Stimulated activated CD8-positive, alpha-beta memory T cell treated with anti-CD3 and anti-CD28 coated beads, Interleukin-4, amount 100 ng/mL, for 24 hours (primary cell): ENCODE measurements at places on chromosomes 5 and 9.

GRCh38 chr5:128092144-128092543 is 8.6 kb downstream of the SLC12A2 start:
- DNase-seq: no peak

DNA sequence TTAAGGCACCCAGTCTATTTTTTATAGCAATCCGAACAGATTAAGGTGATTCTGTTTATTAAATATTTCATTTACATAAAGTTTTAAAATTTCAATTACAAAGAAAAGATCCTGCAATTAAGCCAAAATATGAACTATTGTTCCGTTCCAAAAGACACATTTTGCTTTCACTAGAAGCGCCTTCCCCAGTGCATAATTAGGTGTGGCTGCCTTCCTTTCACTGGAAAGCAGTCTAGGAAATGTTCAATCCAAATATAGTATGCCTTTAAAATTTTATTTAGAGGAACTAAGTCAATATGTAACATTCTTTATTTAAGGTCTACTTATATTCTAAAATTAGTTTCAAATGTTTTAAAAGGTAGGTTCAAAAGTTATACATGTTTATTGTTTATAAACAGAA is 7.6 kb downstream of the CTNNAL1 start:
- DNase-seq: no peak

DNA sequence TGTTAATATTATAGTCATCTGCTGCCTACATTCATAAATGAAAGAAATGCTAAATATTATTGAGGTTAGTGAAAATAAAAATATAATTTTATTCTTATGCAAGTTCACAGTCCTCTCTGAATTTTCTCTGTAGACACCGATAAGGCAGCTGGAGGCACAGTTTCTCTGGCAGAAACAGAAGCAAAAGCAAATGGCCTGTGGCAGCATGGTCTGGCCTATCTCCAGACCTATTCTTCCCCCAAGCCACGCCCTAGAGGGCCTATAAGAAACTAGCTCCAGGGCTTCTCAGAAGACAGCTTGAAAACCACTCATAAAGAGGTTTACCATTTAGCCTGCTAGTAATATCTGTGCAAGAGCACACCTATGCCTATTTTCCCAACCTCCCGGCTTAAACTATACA is 28.4 kb downstream of the MRPS27 start:
- DNase-seq: no peak

- no peak for DNase-seq
Measured at GRCh38 chr9:38445154-38446043, 21.1 kb upstream of the IGFBPL1 start.

- DNase-seq: peak; percentile 65
Measured at GRCh38 chr9:113602126-113603047, 138.9 kb downstream of the RGS3 start.

DNA sequence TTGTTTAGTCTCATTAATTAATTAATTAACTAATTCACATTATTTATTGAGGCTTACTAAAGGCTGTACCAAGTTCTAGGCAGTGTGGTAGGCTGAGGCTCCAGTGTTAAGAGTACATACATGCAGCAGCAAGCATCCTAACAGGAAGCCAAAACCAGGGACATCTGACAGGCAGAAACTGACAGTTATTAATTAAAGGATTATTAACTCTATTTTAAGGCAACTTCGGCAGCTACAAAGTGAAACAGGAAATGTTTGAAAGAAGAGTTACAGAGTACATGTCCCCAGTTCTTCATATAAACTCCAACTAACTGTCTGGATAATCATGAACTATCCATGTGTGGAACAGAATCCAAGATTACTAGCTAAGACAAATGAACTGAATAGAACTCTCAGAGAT is 39.3 kb upstream of the GABRB2 start:
- DNase-seq: no peak

GRCh38 chr9:94833802-94834201 is 107.3 kb downstream of the AOPEP start:
- no peak for DNase-seq

DNA sequence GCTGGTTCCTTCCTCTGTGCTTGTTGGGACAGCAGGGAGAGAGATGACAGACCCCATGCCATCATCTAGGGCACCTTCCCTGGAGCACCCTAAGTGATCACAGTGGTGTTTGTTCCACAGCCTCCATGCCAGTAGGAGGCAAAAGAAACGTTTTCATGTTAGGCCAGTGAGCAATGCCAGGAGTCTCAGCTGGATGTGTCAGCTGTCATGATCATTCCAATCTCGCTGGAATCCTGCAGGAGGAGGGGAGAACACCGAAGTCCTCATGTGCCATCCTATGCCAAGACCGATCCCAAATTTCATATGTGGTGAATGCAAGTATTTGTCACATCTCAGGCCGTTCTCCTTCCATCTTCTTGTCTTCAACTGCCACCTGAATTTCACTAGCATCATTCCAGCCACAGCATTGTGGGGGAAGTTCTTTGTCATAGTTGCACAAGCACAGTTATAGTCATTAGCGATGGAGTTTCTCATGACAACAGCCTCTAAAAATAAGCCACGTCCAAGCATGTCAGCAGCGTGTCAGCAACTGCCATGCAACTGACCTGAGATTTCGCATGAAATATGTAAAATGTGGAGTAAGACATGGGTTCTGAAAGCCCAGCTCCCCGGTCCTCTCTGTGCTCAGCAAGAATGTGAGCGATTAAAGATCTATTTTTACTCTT is 97.2 kb upstream of the DNAH5 start:
- no peak for DNase-seq

- DNase-seq: no peak
Measured at GRCh38 chr5:129177451-129177850, 82.9 kb downstream of the ISOC1 start.

- no peak for DNase-seq
Measured at GRCh38 chr5:77306531-77306930, 96.1 kb downstream of the PDE8B start.

DNA sequence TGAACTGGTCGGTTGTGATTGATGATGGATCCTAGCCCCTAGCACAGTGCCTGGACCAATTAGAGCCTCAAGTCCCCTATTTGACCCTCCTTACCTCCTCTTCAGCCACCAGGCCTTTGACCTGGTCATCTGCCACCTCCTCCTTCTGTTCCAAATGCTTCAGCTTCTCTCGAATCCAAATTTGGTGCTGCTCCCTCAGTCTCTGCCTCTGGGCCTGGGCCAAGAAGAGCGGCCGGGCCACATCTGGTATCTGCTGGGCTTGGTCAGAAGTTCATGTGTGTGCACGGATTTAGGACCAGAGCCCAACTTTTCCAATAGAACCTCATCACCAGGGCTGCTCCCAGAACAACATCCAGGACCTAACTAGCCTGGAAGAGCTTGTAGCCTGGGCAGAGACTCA is 6.5 kb downstream of the SLC35A4 start:
- DNase-seq: no peak

DNA sequence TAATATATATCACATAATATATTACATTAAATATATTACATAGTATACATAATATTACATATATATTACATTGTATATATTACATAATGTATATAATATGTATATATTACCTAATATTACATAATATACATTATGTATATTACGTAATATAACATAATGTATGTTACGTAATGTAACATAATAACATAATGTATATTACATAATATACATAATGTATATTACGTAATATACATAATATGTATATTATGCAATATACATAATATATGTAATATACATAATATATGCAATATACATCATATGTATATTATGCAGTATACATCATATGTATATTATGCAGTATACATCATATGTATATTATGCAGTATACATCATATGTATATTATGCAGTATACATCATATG is 19.1 kb downstream of the CYLC2 start:
- DNase-seq: no peak
